Activated T-cell treated with anti-CD3 and anti-CD28 coated beads for 48 hours (primary cell): ENCODE measurements at places on chromosomes 7 and 10.

GRCh38 chr7:100444311-100445278 lies 8.3 kb upstream of the PPP1R35 start:
- DNase-seq, result no peak

DNA sequence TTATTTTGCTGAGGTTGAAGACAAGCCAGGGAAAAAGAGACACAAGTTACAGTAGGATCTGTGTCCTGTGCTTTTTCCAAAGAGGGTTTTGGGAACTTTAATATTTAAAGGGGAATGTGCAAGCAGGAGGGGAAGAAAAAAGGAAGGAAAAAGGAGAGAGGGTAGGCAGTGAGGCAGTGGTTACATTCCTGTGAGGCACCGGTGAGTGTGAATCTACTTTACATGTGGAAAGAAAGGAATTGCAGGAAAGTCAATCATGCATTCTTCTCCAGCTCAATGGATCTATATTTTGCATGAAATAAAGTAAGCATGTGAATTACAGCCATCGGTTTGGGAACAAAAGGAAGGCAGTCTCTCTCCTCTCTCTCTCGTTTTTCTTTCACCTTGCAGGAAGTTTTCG lies 12.6 kb upstream of the DYNC2I1 start:
- DNase-seq, result no peak

DNA sequence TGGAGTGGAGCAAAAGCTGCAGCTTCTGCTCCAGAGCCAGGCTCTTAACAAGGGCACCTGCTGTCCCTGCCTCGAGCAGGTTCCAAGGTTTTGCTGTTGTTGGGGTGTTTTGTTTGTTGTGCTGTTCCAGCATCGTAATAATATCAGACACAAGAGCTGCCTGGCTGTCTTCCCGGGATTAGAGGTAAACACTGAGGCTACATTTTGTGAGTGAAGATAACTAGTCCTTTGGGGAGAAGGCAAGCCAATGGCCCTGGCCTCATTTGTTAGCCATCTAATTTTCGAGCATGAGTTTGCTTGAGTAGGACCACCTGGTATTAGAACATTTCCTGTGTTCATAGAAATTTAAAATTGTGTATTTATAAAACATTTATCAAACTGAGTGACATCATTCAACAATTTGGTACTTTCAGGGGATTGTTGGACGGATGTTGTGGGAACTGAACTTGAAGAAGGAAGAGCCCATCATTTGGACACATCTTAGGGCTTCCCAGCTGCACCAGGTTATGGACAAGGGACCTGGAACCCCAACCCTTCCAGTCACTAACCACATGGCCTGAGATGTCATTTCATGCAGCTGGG lies 555.0 kb downstream of the TNS3 start:
- DNase-seq, result no peak

GRCh38 chr10:29998142-29998808 lies 61.1 kb downstream of the JCAD start:
- DNase-seq, result peak; percentile 61

DNA sequence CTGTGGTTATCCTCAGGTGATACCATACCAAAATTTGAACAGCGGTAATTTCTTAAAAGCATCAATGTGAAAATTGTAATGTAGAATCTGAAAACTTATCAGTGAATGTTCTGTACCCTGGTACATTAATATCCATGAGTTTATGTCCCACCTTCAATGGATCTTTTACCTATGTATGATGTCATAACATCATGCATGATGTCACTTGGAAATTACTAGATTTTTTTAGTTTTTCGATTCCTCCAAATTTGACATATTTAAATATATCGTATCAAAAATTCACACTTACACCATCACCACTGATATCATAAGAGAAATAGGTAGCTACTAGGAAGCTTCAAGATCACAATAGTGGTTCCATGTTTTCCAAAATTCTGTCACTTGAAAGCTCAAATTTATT lies 95.0 kb upstream of the AKR1E2 start:
- DNase-seq, result no peak

DNA sequence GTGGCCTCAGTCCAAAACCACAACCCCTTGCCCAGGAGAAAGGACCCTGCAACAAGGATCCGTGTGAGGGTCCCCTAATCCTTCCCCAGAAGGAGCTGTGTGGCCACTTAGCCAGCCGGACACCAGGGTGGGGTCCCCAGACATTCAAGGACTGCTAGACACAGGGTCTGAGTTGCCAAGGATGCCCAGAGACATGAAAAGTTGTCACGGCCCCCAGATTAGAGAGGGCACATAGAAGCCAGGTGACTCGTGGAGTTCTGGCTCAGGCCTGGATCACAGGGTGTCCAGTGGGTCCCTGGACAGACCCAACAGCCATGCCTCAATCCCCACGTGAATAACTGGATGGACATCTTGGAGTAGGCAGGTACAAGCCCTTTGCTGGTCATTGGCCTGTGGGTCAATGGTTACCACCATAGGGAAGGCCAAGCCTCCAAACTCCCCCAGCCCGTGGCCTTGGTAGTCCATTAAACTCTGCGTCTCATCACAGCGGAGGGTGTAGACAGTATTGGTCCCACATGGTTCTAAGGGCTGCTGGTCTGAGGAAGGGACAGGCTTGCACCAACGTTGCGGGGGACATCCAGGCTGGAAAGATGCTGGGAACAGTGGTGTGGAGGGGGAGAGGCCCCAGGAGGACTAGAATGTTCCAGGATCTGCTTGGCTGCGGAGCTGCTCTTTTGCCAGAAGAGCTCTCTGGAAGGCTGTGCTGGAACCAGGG lies 205.9 kb upstream of the PPP2R2D start:
- DNase-seq, result no peak

GRCh38 chr10:131126321-131127137 lies 185.0 kb downstream of the TCERG1L start:
- DNase-seq, result no peak

- no peak for DNase-seq
Observed at GRCh38 chr10:4022473-4022872, 237.5 kb upstream of the KLF6 start.

DNA sequence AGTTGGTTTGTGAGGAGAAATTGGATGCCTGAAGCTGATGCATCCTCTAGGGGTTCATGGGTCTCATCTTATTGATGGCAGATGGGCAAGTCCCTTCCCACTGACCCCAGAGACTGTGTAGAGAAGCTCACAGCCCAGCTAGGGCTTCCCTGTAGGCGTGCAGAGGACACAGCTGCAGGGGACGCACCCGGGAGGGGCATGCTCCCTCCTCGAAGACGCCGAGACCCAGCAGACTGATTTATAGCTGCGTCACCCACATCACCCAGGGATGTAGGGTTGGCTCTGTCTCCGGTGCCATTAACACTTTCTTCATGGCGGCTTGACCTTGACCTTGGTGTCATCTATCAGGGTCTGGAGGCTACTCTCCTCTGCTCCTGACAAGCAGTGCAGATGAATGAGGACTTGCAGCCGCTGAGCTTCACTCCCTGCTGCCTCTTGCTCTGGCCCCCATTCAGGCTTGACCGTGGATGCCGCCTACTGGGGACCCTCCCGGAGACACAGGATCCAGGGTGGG lies 549.7 kb downstream of the TCERG1L start:
- no peak for DNase-seq

DNA sequence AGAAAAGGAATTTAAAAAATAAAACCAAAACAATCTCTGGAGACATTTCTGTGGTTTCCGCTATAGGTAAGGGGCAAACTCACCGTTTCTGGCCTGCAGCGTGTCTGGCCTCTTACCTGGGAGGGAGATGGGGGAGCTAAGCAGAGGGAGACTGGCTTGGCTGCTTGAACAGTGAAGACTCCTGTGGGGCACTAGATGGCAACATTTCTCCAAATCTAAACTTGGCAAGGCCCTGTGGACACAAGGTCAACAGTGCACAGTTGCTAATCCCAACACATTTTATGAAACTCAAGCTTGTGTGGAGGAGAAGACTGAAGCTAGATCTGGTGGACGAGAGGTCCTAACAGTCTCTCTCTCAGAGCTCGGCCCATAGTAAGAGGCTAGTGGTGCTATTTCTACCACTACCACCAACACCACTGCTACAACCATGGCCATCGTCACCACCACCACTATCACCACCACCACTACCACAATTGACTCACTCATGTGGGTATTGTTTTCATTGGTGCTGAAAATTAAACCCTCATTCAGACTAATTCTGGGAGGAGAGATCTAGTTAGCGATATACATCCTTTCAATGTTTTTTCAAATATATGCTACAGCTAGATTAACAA lies 28.4 kb upstream of the CDHR3 start:
- DNase-seq, result no peak

DNA sequence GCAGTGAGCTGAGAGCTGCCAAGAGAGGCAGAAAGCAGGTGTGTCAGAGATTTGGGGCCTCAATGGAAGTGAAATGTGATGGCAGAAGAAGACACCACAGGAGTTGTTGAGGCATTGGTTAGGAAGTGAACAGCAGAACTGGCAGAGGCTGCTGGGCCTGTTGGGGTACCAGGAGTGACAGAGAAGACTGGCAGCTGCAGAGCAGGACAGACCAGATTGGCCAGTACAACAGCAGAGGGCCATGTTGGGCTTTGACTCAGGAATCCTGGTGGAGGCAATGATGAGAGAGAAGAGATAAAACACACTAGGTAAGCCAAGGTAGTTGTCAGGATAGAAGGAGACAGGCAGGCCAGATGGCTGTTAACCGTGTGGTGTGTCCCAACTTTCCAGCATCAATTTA lies 19.9 kb upstream of the HERPUD2 start:
- no peak for DNase-seq

GRCh38 chr10:124612611-124613498 lies 131.3 kb downstream of the FAM53B start:
- no peak for DNase-seq

DNA sequence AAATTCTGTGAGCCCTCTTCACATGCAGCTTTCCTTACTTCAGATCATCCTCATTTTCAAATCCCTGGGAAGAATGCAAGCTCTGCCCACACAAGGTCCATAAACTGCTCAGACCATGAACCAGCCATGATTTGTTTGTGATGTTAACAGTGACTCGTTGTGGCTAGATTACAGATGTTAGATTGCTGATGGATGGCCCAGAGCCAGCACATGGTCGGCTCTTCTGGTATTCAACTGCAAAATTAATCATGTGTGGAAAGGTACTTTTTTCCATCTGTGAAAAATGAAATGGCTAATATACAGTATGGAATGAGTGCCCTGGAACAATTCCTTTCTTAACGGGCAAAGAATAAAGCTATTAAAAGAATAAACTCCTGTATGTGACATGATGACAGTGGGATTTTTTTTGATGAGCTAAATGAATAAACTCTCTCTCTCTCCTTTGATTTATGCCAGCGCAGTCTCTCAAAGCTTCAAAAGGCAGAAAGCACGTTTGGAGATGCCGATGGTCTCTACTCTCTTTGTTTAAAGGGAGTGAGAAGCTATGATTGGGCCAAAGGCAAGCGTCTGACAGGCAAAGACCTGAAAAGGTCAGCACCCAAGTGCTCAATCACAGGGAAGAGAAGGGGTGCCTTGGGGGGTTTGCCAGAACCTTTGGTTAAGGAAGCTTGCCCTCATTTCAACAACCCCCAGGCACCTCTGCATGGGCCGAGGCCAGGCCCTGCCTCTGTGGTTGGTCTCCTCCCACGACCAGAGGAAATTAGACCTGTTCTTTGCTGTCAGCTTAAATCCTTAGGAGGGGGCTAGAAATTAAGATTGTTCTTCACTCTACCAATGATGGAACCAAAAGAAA lies 444.0 kb upstream of the NFE2L3 start:
- no peak for DNase-seq

GRCh38 chr10:68105820-68106219 lies 3.5 kb upstream of the MYPN start:
- no peak for DNase-seq

GRCh38 chr7:148706368-148706767 lies 7.7 kb downstream of the CUL1 start:
- no peak for DNase-seq

- DNase-seq, result no peak
Observed at GRCh38 chr10:78543749-78544362, 510.2 kb downstream of the RPS24 start.
